ENCODE measurements at places on chromosomes 2 and 18.

GRCh38 chr2:108244667-108245414 is 5.1 kb downstream of the SULT1C3 start:
- DNase-seq: no peak

DNA sequence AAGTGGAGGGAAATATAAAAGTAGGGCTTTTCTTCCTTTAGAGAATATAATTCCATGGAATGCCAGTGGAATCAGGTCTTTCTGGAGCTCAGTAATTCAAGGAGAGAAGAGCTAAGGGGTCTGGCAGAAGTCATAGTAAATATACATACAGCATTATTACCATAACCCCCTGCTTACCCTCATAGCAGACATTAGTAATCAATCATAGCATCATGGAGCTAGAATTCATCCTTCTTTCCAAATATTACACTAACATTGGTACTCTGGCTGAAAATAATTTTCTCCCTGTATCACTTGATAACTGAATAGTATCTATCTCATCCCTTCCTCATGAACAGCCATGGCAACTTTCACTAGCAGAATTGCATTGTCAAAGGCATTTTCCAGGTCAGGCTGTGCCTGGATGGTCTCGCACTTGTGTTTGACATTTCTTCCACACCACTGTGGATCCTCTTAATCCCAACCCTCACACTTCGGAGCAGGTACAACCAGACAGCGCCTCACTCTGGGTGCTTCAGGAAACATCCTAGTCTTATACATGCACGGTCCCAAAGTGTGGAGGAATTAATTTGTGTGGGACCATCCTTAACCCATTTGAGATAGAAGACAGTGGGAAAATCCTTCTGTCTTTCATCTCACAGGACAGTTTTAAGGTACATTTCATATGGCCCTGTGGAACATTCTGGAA is 84.2 kb upstream of the SEC11C start:
- no peak for DNase-seq

DNA sequence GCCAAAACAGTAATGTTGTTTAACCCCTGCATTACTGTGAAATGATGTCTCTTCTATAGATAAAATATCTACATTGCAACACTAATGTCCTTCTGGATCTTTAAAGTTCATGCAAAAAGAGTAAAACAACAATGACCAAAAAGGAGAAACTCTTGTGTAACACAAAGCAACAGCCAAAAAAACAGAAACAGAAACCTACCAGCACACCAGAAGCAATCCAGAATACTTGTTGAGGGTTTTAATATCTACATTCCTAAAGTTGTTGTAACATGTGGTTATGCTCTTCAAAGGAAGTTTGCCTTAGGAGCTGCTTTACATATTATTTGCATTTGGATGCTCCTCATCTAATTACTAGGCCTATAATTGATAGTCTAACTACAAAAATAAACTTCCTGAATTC is 157.2 kb downstream of the BABAM2 start:
- DNase-seq: no peak

GRCh38 chr18:77077941-77078689 is 54.5 kb downstream of the MBP start:
- no peak for DNase-seq

DNA sequence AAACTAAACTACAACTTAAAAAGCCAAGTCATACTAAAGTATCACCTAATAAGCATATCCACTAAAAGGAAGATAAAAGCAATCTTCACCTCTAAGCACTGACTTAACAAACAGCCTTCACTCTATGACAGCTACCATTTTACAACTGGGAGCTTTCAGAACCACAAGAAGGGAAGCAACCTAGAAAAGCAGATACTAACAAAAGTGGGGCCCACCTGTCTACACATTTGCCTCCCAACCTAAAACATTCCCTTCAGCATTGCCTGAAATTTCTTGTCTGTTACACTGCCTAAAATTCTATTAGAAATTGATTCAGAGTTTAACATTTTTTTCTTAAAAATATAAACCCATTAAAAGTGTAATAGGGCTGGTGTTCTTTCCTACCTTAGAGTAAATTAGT is 172.0 kb downstream of the ATAD2B start:
- DNase-seq: no peak

DNA sequence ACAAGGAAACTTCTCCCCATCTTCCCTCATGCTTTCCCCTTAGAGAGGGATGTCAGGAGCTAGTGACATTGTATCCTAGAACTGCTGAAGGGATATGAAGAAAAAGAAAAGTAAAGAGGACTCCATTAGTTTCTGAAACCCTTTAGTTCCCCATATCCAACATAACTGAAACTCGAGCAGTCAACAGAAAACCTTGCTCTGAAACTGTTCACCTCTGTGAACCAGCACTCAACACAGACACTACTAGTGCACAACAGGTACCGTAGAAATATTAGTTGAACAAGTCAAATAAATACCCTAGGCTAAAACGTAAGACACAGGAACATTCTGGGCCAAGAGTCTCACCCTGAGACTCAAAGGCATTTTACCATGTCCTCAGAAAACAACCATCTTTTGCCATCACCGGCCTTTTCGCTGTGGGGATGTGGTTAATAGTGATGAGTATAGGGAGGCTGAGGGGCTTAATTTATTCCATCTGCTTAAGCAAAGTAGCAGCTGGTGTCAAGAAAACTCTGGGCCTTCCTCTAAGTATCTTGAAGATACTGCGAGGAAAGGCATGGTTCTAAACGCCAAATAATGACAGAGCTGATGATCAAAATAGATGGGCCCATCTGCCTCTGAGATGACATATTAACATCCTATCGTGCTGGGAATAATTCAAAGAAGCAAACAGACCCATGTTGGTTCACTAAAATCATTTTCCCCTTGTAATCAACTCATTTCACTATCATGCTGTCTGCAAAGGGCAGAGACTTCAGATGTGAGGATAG is 156.8 kb downstream of the STK39 start:
- no peak for DNase-seq

- DNase-seq: peak; percentile 69
Observed at GRCh38 chr2:168336786-168337388, 89.5 kb upstream of the STK39 start.

Data from HepG2 (cell line).